ENCODE measurements at places on chromosomes 1 and 21.
A peak's percentile ranks its signal among the peaks of the same experiment; 100 is the strongest.

GRCh38 chr1:5576673-5577065 lies 415.6 kb downstream of the NPHP4 start:
- no peak for DNase-seq

- DNase-seq: peak; percentile 81
These were observed 642.9 kb downstream of the AJAP1 start for GRCh38 chr1:5297180-5297885.

GRCh38 chr1:21931171-21932093 lies 5.7 kb downstream of the HSPG2 start:
- peak; percentile 96 for DNase-seq

DNA sequence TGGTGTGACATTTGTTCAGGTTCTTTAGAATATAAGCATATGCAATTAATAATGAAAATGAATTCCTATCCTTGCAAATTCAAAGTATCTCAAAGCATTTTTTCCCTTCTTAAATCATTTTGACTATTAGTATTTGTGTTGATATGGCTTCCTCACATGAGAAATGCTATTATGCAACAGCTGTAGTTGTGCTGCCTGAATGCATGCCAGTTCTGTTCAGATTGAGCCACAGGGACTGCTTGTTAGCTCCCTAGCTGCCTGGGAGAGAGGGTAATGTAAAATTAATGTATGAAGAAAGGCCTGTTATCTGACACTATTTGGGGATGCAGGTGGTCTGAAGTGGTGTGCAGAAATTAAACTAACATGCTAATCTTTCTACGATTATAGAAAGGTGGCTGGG lies 45.5 kb downstream of the CACHD1 start:
- no peak for DNase-seq

- peak; percentile 74 for DNase-seq
These were observed 35.5 kb upstream of the HHAT start for GRCh38 chr1:210293171-210293607.

GRCh38 chr1:116768416-116769103 lies 14.3 kb downstream of the CD2 start:
- no peak for DNase-seq
